ENCODE measurements at places on chromosomes 1 and 21.
A peak's percentile ranks its signal among the peaks of the same experiment; 100 is the strongest.

DNA sequence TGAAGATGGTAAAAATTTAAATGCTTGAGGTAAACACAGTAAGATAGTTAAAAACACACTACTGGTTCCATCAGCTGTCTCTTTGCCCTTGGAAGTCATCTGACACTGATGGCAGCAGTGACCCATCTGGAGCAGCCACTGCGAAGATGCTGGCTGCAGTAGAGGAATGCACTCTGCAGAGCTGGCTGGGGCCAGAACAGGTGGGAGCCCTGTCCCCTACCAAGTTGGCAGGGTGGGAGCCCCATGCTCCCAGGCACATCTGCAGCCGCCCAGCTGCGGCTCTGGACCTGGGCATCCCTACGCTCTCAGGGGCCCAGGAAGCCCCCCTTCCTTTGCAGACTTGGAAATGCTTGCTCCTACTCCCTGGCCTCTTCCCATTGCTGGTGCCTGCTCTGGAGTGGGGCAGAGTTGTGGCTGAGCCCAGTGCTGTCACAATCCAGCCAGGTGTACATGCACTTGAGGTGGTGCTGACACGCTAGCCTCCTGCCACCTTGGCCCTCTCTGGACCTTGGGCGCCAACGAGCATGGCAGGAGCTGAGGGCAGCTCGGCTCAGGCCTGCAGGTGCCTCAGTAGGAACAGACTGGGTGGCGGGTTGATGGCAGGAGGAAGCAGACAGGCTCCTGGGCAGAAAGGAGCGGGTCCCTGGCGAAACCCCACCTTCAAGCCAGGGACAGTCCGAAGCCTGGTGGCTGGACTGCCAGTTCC lies 227.0 kb downstream of the FGGY start:
- no peak for DNase-seq

GRCh38 chr1:178908358-178908757 lies 37.5 kb upstream of the ANGPTL1 start:
- peak; percentile 47 for DNase-seq

DNA sequence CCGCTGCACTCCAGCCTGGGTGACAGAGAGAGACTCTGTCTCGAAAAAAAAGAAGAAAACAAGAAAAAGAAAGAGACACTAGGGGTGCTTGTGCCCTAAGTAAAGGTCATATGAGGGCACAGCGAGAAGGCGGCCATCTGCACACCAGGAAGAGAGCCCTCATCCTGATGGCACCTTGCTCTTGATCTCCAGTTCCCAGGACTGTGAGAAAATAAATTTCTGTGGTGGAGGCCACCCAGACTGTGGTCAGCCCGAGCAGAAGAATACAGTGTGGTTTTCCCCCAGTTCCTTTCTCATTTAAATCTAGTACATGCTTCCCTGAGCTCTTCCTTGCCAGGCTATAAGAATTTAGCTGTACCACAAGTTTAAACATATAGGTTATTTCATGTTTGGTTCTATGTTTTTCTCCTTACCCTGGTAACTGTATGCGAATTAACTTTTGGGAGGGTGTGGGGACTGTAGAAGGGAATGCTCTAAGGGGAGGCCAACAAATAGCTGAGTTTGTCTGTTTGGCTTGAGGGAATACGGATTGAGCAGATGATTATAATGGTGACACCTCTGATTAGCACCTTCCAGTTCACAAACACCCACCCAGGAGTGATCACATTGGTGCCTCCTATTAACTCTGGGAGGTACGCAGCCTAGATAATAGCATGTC lies 119.6 kb upstream of the ERRFI1 start:
- no peak for DNase-seq

DNA sequence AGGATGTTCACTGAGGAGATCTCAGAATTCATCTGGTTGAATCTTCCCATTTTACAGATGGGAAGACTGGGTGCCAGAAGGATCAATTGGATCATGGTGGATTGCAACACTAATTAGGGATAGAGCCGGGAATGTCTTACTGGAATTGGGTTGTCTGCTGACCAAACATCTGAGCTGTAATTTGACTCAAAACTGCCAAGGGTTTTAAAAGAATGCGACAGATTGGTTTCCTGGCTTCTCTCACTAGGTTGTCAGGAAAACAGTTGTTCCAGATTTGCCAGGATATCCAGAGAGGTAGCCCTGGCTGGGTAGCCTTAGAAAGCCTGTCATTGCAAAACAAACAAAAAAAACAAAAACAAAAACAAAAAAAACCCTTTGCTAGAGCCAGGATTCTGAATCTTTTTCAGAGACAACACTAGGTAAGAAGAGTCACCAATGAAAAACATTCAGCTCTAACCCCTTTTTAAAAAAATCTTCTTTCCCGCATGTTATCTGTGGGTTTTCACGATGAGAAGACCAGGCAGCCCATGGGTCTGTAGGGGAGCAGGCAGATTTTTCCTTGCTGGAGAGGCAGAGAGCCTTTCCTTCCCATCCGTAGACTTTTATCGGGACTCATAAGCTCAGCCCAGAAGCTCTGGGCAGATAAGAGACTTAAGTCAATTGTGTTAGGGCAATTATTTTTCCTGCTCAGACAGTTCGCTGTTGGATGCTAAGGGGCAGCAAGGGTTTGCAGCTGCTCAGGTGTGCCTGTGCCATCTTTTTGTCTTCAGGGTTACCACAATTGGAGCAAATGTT lies 418.9 kb downstream of the PRDM2 start:
- no peak for DNase-seq

- no peak for DNase-seq
Measured at GRCh38 chr1:155260276-155260675, 1.9 kb downstream of the SCAMP3 start.

GRCh38 chr1:86388777-86389176 lies 7.3 kb downstream of the ODF2L start:
- DNase-seq, result peak; percentile 10

DNA sequence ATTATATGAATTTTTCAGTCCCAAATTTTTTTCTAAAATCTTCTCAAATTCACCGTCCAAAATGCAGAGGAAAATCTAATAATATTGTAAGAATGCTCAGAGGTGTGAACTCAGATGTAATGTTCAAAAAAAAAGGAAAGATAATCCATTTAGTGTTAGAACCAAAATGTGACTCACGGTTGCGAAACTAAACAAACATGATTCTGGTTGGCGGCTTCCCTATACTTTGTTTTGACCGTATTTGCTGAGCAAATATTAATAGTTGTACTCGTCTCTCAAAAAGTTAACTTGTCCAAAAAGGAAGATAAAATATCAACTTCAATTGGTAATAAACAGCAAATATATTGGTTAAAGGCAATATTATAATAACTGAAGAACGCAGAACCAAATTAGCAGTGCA lies 34.4 kb downstream of the ZSWIM5 start:
- DNase-seq, result no peak

GRCh38 chr1:179017383-179018326 lies 8.0 kb upstream of the FAM20B start:
- DNase-seq, result peak; percentile 46

GRCh38 chr1:30384286-30385245 lies 338.8 kb downstream of the MATN1 start:
- DNase-seq, result no peak

- DNase-seq, result peak; percentile 89
Measured at GRCh38 chr1:55506740-55507577, 291.8 kb upstream of the USP24 start.

DNA sequence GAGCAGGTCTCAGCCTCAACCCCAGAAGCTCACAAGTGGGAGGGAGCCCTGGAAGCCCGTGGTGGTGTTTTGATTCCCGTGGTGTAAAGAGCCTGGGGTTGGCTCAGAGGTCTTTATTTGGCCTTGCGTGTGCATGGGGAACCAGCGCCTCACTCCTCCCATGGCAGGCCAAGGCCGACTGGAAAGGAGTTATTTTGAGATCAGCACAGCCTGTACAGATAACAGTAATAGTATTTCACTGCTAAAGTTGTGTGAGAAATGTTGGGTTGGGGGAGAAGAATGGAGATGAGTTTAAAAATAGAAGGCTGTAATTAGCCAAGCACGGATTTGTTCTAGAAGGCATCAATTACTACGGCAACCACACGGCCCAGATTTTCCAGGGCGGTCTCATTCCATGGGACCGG lies 186.5 kb downstream of the DYRK1A start:
- no peak for DNase-seq

GRCh38 chr1:166905900-166906299 lies 29.8 kb upstream of the TADA1 start:
- peak; percentile 68 for DNase-seq

DNA sequence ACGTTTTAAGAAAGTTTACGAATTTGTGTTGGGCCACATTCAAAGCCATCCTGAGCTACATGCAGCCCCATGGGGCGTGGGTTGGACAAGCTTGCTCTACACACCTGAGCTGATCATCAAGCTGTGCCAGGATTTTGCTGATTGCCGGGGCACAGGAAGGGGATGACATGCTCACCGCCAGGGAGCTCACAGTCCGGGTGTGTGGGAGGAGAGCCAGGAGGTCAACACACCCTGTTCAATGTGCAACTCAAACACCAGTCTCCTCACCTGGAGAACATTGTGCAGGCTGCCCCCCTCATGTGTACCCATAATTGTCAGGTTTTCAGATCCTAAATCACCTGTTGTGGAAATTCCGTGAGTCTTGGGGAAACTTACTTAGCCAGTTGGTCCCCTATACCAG lies 969 bp downstream of the CYP4A11 start:
- DNase-seq, result no peak

GRCh38 chr1:16349847-16350406 lies 2.4 kb downstream of the FBXO42 start:
- DNase-seq, result no peak

All from fibroblast of skin of back (primary cell).